Esophagus mucosa (tissue), 1 donor: ENCODE measurements at places on chromosomes 5 and 9. TPM values are rescaled to one million over a fixed set of nuclear protein-coding genes. Genes with fewer than 3 reads are reported as not detected.
A peak's percentile ranks its signal among the peaks of the same experiment; 100 is the strongest.

DNA sequence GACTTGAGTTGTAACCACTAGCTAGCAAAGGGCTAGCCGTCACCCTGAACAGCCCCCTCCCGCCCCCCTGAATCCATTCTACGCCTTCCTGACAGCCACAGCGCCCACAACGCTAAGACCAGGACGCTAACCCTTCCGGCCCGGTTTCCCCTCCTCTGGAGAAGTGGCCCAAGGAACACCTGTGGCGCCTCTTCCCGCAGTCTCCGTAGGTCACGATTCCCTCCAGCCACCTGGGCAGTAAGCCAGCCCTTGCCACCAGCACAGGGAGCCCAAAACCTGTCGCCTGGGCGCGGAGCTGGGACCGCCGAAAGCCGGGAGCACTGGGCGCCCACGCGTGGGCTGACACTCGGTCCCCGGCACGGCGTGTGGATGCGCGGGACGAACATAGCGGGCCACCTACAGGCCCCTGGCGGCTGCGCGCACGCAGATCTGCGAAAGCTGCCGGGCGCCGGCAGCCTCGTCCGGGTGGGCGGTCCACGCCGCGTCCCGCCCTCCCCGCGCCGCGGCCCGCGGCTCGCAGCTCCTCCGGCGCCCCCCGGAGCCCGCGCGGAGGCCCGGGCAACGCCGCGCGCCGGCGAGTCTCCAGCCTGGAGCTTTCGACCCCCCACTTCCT lies 596 bp downstream of the IRF1 start:
- peak; percentile 7 for ATAC-seq

- ATAC-seq = no peak
Observed at GRCh38 chr5:79025054-79025472, 40.0 kb upstream of the ARSB start.

- no peak for ATAC-seq
Observed at GRCh38 chr5:88555674-88556073, 287.0 kb upstream of the TMEM161B start.

CXXC5 gene
- total RNA-seq = 22.6 TPM

DNA sequence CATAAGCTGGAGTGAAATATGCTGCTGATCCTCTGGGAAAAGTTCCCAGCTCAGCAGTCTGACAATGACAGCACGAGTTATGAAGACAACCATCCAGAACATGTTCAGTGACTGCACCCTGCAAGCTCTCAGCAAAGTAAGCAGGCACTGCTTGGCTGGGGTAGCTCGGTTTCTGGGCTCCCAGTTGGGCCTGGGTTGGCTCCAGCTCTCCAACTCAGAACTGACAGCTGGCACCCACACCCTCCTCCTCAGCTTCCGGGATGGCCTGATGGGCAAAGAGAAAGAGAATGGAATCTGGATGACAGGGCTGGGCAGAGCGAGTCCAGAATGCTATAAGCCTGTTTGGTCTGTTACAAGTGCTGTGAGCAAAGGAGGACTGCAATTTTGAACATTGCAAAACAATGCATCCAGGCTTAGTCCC lies 185.0 kb downstream of the CSNK1G3 start:
- ATAC-seq = peak; percentile 88

GTF3C4 gene
- 12.8 TPM for total RNA-seq

ZNF366 gene
- total RNA-seq = 1.1 TPM

DNA sequence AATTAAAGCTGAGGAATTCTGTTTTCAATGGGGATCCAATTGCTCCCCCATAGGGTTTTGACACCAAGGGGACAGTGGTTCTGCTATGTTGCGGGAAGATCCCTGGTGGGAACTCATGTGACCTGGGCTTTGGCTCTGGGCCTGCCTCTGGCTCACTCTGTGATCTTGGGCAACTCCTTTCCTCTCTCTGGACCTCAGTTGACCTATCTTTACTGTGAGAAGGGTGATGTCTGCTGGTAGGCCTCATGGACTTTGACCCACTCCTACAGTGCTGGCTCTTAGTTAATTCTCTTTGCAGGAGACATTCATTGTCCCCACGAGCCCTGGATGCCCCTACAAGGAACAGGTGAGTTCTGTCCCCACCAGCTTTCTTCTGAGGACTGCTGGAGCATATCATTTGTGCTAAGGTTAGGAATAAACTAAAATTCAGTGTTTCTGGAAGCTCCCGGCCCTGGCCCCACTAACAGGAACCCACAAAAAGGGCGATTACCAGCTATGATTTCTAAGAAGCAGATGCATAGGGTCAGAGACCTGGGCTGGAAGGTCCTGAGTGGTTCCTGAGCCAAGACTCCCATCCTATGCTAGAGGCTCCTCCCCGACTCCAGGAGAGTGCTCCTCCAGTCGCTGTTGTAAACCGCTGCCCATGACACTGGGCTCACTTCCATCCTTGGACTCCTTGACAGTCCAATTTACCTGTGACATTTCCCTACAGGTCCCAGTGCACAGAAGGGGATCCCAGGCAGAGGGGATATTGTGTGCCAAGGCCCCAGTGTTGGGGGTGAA lies 218.3 kb downstream of the PAX5 start:
- ATAC-seq = no peak
